ENCODE measurements at places on chromosomes 4 and X.
A peak's percentile ranks its signal among the peaks of the same experiment; 100 is the strongest.

DNA sequence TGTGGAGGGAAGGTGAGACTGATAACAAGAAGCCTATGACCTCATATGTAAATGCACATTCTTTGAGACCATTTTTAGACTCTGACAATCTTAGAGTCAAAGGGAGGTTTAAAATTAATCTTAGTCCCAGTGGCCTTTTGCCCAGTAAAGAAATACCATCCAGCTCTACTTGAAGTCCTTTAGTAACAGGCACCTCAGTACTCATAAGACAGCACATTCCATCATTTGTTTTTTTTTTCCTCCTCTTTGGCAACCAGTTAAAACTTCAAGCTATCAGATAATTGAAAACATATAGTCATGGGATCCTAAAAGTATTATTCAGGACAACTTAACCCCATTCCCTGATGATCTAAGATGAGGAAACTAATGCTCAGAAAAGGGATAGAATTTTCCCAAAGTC is 4.6 kb downstream of the EDA2R start:
- no peak for DNase-seq

- no peak for DNase-seq
Observed at GRCh38 chr4:27934871-27935270, 1074.2 kb downstream of the STIM2 start.

- DNase-seq: no peak
Observed at GRCh38 chrX:138298268-138298667, 413.2 kb downstream of the FGF13 start.

DNA sequence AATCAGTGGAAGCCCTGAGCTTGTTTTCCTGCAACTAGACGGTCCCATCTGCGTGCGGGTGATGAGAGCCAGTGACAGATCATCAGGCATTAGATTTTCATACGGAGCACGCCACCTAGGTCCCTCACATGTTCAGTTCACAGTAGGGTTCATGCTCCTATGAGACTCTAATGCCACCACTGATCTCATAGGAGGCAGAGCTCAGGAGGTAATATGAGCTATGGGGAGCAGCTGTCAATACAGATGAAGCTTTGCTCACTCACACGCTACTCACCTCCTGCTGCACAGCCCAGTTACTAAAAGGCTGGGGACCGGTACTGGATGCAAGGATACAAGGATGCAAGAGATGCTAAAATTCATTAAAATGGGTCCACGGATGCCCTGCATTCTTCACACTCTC is 61.2 kb downstream of the DHRSX start:
- no peak for DNase-seq

DNA sequence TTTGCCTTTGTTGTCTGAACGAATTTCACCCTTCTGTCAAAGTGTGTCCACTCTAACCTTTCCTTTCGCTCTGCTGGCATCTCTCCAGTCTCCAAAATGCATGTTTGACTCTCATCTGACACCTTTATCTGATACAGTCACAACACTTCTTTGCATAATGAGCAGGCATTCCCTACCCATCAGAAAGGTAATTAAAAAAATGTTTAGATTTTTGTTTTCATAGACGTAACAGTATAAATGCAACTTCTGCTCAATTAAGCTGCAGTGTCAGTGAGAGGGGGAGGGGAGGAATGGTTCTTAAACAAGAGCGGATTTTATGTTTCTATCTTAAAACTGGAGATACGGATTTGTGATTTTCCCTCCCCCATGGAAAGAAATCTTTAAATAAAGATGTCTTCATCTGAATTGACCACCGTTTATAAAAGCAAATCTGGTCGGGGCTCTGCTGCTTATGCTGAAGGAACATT is 70.2 kb downstream of the CXXC4 start:
- DNase-seq: no peak

DNA sequence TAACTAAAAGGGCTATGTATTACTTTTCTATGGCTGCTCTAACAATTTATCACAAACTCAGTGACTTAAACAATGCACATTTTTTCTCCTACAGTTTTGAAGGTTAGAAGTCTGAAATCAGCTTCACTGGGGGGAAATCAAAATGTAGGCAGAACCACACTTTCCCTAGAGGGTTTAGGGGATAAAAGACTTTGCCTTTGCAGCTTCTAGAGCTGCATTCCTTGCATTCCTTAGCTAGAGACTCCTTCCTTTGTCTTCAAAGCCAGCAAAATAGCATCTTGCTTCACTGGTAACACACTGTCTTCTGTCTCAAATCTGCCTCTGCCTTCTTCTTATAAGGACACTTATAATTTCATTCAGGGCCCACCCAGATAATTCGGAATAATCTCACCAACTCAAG is 152.4 kb upstream of the SPIN4 start:
- DNase-seq: peak; percentile 39

DNA sequence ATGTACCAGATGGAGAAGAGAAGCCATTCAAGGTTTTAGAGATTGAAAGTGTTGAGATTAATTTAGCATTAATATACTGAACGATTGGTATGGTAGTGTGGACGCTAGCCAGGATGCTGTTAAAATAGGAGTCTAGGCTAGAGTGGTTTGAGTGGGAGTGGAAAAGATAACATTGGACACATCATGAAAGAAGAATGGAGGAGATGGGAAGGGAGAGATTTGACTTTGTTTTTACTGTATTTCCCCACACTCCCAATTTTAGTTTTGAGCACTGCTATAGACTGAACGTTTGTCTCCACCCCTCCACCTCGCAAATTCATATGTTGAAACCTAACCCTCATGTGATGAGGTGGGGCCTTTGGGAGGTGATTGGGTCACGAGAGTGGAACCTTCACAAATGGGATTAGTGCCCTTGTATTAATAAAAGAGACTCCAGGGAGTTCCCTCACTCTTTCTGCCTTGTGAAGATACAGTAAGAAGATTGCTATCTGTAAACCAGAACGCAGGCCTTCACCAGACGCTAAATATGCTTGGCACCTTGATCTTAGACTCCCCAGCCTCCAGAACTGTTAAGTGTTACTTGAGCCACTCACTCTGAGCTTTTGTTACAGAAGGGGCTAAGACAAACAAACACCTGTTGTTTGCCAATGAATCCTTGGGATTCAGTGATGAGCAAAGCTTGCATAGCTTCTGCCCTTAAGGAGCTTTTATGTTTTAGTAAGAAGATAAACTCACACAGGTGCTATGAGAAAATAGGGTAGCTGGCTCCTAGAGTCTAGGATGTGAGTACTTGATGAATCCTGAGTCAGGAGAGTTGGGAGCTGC is 25.8 kb downstream of the USP9X start:
- no peak for DNase-seq

- DNase-seq: no peak
Observed at GRCh38 chrX:148363471-148364235, 136.8 kb upstream of the AFF2 start.

GRCh38 chrX:39201305-39201990 is 400.2 kb downstream of the MID1IP1 start:
- DNase-seq: no peak

DNA sequence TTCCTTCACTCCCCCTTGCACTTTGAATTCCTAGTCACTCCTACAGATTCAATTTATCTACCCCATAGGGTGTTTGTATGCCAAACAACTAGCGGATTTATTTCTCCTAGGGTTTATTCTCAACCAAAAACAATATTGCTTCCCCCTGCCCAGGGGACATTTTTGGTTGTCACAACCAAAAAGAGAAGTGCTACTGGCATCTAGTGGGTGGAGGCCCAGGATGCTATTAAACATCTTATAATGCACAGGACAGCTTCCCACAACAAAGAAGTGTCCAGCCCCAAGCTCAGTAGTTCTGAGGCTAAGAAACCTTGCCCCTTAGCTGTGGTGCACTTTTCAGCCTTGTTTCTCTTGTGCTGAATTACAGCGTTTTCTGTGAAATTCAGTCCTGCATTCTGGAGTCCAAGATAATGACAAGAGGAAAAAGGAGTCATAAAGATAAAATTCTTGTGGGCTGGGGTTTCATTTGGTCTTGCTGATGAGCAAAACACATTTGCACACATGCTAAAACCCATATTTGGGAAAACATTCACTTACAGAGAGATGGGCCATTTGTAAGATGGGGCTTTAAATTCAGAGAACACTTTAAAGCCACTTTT is 11.2 kb upstream of the SYTL4 start:
- DNase-seq: no peak

GRCh38 chr4:3285558-3286334 is 7.1 kb upstream of the RGS12 start:
- peak; percentile 83 for DNase-seq

GRCh38 chr4:21921526-21922180 is 26.9 kb downstream of the KCNIP4 start:
- no peak for DNase-seq

DNA sequence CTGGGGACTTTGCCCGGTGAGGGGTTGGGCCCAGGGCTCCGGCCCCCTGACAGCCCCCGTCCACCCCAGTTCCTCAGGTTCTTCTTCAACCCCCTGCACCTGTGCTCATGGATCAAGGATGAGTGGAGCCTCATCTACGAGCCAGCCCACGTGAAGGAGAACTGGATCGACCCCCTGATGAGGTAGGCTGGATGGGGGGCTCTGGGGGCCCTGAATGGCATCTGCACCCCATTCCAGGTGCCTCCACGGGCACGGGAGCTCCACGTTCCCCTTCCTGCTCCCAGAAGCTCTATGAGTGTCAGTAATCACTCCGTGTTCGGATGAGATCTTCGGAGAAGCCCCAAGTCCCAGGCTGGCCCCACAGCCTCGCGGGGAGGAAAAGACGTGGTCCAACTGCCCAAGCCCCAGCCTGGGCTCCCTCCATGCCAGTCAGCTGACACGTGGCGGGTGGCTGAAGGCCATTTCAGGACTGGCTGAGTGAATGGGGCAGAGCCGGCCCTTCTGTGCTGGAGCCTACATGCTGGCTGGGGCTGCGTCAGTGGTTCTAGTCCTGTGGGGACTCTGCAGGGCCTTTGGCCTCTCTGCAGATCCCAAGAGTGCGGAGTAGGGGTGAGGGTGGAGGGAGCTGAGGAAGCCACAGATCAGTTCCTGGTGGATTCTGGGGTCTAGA is 24.4 kb downstream of the CFAP99 start:
- no peak for DNase-seq

DNA sequence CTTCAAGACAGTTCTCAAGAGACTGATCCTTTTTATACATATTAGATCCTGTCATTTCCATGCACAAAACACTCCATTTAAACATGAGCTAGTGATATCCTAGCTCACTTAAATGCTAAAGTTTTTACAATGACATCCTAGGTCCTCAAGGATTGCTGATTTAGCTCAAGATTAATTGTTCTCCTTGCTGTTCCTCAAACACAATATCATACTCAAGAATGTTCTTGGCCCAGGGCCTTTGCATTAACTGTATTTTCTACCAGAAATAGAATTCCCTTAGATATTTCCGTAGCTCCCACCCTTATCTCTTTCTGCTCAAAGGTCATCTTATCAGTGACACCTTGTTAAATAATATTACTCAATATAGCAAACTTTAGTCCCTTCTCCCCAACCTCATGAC is 270.1 kb downstream of the GALNTL6 start:
- DNase-seq: no peak

- no peak for DNase-seq
Observed at GRCh38 chr4:129578336-129578735, 482.4 kb downstream of the C4orf33 start.

GRCh38 chr4:5793514-5793913 is 82.5 kb downstream of the EVC start:
- DNase-seq: no peak

DNA sequence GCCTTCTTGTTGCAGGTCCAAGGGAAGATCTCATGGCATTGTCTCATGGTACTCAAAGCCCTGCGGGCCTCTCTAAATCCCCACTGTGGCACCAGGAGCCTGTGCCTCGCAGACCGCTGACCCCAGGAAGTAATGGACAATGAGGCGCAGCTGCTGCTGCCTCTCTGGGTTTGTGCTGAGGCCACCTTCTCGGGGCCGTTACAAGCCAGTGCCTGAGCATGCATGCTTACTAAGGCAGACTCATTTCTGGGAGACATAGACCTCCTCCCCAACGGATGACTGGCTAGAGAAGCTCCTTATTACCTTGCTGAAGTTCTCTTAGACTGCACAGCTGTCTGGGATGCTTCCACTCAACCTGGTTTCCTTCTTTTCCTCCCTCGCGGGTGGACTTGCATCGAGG is 1.3 kb downstream of the BDH2 start:
- DNase-seq: no peak

GRCh38 chr4:6183740-6184139 is 16.6 kb downstream of the JAKMIP1 start:
- DNase-seq: no peak

- no peak for DNase-seq
Observed at GRCh38 chr4:173536808-173537429, 6.9 kb upstream of the HAND2 start.

- peak; percentile 29 for DNase-seq
Observed at GRCh38 chrX:48833542-48834138, 1.8 kb downstream of the PCSK1N start.

GRCh38 chrX:107204068-107204605 is 2.1 kb downstream of the NUP62CL start:
- DNase-seq: no peak

DNA sequence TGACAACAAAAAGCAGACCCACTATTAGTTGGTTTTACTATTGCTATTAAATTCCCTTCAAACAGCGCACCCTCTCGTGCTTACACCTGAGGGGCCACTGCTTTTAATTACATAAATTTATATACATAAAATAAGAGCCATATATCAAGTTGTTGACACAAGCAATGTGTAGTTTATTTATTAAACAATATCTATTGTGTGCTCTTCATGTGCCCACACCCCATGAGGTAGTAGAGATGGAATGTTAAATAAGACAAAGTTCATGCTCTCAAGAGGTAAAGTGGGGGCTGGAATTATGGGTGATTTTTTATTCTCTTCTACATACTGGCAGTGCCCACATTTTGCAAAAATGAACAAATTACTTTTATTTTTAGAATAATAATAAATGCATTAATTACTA is 47.3 kb downstream of the KCNIP4 start:
- DNase-seq: no peak

DNA sequence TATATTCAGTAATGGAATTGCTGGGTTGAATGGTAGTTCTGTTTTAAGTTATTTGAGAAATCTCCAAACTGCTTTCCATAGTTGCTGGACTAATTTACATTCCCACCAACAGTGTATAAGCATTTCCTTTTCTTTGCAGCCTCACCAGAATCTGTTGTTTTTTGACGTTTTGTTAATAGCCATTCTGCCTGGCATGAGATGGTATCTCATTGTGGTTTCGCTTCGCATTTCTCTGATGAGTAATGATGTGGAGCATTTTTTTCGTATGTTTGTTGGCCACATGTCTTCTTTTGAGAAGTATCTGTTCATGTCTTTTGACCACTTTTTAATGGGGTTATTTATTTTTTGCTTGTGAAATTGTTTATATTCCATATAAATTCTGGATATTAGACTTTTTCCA is 13.6 kb upstream of the MAGED4B start:
- DNase-seq: no peak

GRCh38 chr4:105473324-105474098 is at the start of gene PPA2:
TSS of gene PPA2 (minus strand) at chr4:105474062. CDS start at chr4:105474050, 12 bp downstream.
- DNase-seq: peak; percentile 79

DNA sequence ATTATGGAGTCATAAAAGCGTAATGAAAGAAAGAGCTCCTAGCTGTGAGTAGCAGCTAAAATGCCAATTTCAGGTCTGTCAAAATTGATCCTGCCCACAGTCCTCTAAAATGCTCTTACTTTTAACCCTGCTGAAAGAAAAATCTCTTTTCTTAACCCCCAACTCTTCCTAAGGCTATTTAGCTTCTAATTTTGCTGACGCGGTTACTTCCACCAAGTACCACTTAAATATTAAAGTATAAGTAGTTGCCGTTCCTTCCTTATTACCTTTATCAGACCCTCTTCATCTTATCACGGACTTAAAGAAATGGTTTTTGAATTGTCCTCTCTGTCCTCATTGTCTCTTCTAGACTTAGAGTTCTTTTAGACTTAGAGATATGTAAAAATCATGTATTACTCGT is 272.2 kb downstream of the FRMPD4 start:
- DNase-seq: no peak

- DNase-seq: no peak
Observed at GRCh38 chrX:69321006-69321655, 155.9 kb upstream of the PJA1 start.

- no peak for DNase-seq
Observed at GRCh38 chrX:70921709-70922352, 9.1 kb downstream of the SLC7A3 start.
